ENCODE measurements at places on chromosomes 2 and 18. TPM values are rescaled to one million over a fixed set of nuclear protein-coding genes. Genes with fewer than 3 reads are reported as not detected.
A peak's percentile ranks its signal among the peaks of the same experiment; 100 is the strongest.

GRCh38 chr18:48545757-48546321, 7.0 kb downstream of the CTIF start:
- DNase-seq = no peak

GRCh38 chr2:240412211-240412861, 23.1 kb upstream of the GPC1 start:
- DNase-seq = no peak

The GRB14 gene
- total RNA-seq = 6.0 TPM

DNA sequence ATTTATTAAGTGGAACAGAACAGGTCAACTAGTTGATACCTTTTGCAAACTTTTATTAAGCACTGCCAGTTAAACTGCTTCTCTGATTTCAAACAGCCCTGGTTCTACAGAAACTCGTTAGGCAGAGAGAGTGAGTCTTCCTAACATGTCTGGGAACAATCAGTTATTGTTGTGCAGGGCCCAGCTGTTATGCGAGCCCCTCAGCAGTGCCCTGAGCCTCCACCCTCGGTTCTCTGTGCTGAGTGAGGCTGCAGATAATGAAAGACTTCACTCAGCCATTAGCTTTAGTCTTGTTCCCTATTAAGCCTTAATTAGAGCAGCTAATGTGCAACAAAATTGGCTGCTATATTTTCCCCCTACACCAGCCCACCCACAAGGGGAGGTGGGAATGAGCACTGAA, 39.6 kb downstream of the KCTD18 start:
- no peak for DNase-seq

DNA sequence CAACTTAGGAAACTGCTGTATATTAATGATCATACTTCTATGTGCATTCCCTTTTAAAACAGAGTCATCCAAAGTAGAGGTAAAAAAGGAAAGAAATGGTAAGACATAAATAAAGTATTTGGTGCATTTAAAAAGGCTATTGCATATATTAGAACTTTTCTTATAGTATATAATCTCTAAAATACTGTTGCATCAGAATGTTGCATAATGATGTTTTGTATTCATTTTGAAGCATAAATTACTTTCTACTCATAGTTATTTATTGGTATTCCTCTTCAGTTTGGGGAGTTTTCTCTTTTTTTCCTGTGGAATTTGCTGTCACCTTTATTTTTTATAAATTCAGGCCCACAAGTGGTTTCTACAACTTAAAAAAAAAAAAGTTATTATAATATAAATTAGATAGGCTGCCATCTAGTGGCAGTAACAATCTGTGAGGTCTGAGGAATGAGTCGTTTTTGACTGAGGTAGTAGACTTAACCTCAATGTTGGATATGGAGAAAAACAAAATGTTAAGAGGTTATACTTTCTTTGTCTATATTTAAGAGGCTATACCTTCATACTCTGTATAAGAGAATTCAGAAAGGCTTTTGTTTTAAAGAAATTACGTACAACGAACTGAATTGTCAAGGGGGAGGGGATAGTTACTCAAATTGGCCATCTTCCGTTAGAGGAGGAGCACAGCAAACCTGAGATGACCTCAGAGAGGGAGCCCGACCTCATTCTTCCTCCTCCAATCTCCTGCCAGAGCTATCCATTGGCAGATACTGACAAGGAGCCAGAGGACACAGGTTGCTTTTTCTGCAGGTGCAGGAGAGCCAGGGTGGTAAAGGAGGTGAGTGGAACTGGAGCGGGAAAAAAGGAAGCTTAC, 23.8 kb downstream of the ANKAR start:
- DNase-seq = no peak

The MEP1B gene
- total RNA-seq = not detected

The GREB1 gene
- total RNA-seq = 4.8 TPM

- DNase-seq = no peak
These were observed 31.6 kb upstream of the SNORC start for GRCh38 chr2:232838406-232838874.

DNA sequence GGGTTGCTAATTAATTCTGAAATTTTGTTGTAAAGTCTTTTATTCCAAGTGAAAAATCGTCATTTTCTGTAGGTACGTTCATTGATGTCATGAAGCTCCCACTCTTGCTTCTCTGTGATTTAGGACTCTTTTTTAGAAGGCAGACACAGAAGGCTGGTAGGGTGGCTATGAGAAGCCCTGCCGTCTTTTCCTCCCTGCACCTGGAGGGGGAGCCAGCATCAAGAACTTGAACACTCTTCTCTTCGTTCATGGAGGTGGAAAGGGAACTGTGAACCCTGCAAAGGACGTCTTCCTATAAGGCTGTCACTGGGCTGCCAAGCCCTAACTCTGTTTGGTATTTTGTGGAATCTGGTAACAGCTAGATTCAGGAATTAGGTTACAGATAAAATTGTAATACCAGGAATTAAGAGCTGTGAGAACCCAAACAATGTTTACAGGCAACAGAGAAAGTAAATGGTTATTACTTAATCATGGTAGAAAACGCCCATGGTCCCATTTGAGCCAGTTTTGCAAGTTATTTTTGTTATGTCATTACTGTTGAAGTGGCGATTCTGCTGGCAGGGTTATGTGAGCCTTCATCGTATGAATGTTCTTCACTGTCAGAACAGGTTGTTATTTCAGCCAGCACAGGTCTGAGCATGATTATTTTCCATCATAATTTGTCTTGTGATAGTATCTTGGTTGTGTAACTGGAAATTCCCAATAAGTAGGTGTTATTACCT, 112.2 kb downstream of the OSBPL6 start:
- no peak for DNase-seq

The INSIG2 gene
- total RNA-seq = 17.1 TPM

DNA sequence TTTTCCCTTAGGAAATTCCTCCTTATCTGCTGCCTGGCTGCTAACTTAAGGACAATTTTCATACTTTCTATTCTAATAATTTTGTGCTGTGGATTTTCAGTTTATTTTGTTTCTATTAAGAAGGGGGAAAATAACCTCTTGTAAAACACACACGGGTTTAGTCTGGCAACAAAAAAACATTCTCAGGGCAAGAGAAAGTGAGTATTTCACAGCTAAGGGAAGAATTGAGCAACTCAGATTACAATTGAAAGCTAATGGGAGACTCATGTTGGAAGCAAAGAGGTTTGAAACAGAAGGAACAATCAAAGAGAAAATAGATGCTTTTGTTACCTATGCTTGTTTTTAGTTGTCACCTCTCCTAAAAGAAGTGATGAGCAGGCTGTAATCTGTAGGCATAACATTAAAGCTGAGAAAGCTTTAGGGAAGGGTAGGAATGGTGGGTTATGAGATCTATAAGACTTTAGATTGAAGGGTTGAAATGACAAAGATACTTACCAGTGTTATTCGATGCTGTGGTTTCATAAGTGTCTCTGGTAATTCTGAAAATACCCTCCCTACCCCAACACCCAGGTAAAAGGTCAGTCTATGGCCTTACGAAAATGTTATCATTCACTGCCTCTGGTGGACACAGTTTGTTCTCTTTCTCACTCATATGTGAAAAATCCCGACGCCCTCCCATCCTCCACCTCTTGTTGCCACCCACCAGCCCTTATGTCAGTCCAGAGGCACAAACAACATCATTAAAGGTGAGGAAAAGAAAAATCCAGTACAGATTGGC, 510.9 kb downstream of the TXNL1 start:
- DNase-seq = no peak

DNA sequence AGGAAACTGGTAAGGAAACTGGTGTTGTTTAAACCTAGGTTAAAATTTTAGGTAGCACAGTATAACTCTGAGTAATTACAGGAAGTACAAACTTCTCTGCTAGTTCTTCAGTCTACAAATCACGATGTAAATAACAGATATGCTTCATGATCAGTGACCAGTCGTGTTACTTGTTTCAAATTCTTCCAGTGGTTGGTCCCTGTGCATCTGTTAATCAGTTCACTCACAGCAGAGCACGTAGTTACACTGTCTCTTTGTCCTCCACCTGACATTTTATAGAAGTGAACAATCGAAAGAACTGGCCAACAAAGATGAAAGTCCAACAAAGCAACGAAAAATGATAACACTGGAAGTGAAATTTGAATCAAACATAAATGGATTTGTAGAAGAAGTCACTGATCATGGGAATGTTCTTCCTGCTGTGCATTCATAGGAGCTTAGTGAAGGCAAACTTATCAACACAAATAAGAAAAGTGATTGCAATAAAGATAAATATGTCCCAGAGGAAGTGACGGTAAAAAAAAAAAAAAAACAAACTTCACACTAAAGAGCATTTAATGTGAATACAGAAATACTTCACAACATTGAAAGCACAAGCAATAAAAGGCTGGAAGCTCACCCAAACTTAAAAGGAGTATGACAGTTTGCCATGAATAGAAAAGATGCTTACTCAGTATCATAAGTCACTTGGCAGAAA, 7.0 kb downstream of the EIF2AK2 start:
- DNase-seq = no peak

The KCNF1 gene
- total RNA-seq = 3.1 TPM

DNA sequence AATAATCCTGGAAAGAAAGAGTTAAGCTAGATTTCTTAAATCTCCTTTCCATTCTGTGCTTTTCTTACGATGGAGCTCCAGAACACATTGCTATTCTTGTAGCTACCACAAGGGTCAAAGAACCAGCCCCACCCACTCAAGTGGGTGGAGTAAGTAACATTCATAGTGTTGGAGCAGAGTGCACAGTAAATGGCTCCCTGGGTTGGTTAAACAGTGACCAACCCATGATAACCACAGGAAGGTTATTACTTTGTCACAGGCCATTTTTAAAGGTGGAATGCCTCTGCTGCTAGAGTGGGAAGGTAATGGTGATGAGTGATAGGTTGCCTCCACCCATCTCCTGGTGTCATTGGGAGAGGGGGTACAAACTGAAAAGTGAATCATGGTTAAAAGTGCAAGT, 13.9 kb downstream of the ARPC2 start:
- peak; percentile 69 for DNase-seq

GRCh38 chr2:160039166-160039903, 23.1 kb downstream of the PLA2R1 start:
- DNase-seq = no peak

DNA sequence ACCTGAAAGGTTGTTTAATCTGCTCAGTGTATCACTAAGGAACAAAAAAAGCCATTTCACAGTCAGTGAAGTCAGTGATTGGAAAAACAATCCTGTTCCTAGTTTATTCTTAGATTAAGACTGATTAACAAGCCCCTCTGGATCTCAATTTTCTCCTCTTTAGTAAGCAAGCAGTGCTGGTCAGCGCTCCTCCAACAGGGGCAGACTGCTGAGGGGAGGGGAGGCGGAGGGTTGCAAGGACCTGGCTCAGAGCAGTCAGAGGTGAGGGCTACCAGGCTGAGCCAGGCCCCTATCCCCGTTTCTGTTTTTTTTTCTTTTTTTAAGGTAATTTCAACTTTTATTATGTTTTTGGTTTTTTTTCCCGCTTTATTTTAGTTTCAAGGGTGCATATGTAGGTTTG, 24.7 kb upstream of the KCNS3 start:
- no peak for DNase-seq

The KATNAL2 gene
- total RNA-seq = 1.4 TPM

- DNase-seq = peak; percentile 86
These were observed 72.4 kb upstream of the YWHAQ start for GRCh38 chr2:9703085-9703678.

- peak; percentile 99 for DNase-seq
These were observed 145.6 kb downstream of the TGIF1 start for GRCh38 chr18:3595369-3596273.

DNA sequence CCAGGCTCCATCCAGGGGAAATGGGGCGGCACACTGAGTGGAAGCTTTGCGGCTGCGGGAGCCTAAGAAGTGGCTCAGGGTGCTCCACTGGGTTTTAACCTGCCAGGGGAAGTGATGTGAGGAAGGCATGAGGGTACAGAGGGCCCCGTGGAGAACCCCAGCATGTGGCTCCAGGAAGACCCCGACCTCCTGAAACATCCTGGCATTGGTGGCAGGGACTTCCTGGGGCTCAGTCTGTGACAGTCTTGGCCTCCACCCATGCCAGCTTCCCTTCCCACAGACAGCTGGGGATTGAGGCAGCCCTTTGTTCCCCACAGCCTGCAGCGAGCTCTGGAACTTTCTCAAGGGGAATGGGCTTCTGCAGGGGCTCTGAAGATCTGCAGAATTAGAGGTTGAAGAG, 146.6 kb downstream of the TNS1 start:
- no peak for DNase-seq

The SIX2 gene
- 0.96 TPM for total RNA-seq

DNA sequence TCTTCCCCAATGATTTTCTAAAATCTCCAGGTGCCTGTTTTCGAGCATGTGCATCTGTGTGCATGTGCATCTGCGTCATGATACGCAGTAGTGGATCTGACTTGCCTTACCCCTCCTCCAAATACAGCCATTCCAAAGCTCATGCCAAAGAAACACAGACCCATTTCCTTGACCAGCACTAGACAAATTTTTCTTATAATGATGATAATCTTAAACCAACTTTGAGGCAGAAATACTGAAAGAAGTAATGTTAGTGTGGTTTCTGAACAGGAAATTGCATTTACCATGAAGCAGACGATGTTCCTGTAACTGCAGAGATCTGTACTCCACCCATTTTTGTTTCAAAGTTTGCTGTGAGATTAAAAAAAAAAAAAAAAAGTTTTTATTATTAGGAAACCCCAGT, 25.6 kb downstream of the CYTIP start:
- DNase-seq = no peak

DNA sequence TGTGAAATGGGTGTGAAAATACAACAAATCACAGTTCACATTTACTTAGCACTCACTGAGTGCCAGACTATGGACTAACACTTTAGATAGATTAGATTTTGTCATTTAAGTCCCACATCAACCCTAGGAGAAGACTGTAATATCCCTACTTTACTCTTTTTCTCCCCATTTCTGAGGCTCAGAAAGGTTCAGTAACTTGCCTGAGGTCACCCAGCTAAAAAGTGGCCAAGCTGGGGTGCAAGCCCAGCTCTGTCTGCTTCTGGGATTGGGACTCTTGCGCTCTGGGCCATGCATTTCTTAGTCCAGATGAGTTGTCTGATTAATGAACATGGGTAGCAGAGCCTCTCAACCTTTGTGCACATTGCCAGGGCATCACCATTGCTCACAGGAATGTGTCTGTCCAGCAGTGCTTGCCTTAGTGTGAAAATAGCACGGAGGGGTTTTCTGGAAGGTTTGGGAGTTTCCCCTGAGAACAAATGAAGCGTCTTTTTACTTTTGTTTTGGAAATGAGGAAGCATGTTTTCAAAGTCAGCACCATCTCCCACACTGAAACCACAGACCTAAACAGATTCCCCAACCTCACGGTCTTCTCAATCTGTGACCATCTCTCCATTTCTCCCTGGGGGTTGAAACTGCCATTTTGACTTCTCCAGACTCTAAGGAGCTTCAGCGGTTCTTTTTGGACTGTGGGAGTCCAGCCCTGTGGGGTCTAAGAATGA, 31.9 kb downstream of the NRP2 start:
- DNase-seq = peak; percentile 73

DNA sequence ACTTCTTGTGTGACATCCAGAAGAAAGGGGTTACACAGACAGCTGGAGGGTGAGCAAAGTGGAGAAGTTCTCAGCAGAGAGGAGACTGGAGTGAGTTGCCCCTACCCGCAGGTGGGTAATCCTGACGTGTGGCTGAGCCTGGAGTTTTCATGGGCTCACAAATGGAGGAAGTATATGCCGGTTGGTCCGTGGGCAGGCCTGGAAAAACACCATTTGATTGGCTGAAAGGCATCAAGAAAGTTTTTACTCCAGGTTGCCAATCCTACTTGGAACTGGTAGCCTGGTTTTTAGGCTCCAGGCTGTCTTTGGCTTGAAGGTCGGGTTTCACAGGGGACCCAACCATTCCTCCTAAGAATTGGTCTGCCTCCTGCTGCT, 1177.4 kb upstream of the LRRTM1 start:
- no peak for DNase-seq

- DNase-seq = no peak
These were observed 28.7 kb upstream of the FRZB start for GRCh38 chr2:182895169-182895568.
